RCC 7860 (cell line): ENCODE measurements at places on chromosomes 4 and X.

GRCh38 chr4:59539401-59539800 is 1660.7 kb upstream of the ADGRL3 start:
- DNase-seq, result no peak

DNA sequence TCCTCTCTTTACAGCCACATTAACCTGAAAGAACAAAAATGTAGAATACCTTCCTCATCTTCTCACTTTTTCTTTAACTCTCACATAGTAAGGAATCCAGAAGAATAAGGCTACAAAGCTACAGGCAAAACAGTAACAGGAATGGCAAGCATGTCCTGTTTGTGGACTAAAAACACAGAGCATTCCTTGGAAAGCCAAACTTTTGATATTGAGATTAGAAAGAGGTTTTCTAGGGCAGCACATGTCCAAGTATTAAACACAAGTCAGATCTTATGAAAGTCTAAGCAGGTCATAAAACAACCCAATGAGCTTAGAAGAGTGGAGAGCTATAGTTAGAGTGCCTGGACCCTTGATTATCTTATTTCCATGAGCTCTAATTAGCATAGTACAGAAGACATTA is 58.2 kb upstream of the FAM9C start:
- DNase-seq, result no peak

DNA sequence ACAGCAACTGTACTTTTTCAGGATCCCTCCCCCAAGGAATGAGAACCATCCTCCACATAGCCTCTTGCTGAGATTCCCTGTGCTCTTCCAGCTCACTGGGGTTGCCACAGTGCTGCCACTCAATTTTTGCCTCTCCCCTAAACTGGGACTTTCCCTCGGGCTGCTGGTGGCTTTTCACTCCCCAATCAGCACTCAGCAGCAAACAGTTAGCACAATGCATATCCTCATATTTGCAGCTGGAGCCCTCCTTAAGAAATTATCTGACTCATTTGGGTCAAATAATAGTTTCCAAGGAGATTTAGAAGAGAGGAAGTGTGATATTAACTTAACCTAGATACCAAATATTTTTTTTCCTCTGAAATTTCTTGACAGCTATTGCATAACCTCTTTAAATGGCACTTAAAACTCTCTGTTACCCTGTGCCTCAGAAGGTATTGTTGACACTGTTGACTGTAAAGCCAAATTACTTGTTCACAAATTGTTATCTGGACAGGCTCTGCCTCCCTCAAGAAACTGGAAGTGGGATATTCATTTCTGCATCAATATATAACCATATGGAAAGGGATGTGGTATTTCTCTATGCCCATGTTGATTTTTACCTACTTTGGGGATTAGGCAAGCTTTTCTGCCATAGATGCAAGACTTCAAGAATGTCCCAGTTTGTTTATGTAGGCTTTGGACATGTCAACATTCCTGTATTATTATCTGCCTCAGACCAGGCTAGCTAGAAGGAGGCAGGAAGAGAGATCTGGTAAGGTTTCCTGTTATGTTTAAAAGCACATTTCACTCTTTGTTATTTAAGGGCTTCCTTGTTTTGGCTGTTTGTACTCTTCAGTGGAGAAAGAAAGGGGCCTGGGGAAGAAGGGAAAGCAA is 58.0 kb downstream of the SEPTIN11 start:
- DNase-seq, result peak; percentile 54

DNA sequence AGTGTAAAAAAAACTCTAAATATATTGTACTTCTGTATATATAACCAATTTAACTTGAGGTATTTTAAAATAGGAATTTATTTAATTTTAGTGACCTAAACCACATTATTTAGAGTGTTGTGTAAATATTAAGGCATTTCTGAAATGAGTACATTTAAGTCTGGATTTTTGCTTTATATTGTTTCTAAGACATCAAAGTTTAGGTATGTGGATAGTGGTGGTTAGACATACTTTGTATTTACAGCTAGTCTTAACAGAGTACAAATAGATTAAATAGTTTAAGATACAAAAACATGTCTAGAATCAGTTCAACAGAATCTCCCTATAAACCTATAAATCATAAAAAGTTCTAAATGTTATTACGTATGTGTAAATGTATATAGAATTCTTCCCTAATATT is 588.5 kb downstream of the TRIML1 start:
- no peak for DNase-seq

GRCh38 chrX:119389214-119389613 is 9.9 kb upstream of the SLC25A43 start:
- no peak for DNase-seq

- peak; percentile 73 for DNase-seq
Measured at GRCh38 chr4:110636680-110637407, 14.0 kb upstream of the PITX2 start.

- DNase-seq, result no peak
Measured at GRCh38 chr4:74104145-74104544, 5.2 kb upstream of the CXCL2 start.

- DNase-seq, result no peak
Measured at GRCh38 chrX:37958525-37959211, 47.7 kb upstream of the SYTL5 start.

GRCh38 chr4:141933978-141934377 is 297.6 kb downstream of the IL15 start:
- DNase-seq, result no peak

GRCh38 chr4:24840826-24841543 is 45.6 kb downstream of the SOD3 start:
- no peak for DNase-seq
